ENCODE measurements at places on chromosomes 5 and 9. TPM values are rescaled to one million over a fixed set of nuclear protein-coding genes. Genes with fewer than 3 reads are reported as not detected.

Gene C8G
- not detected for total RNA-seq

- DNase-seq, result no peak
Observed at GRCh38 chr5:15321776-15322175, 178.2 kb upstream of the FBXL7 start.

DNA sequence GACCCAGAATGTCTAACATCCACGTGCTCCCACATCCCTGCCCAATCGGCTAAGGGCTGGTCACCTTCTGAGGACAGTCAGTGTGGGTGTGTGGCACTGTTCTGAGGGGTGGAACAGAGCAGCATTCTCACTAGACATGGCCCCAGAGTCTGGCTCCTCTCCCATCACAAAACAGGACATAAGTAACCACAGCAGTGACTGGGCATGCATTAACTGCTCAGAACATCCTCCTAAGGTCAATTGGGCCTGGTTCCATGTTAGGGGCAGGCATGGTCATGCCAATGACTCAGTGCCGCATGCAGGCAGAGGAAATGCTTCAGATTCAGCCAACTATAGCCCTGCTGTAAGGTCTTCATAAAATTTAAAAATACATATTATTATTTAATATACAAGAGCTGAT lies 12.9 kb downstream of the MACROH2A1 start:
- no peak for DNase-seq

Gene PCDHB7
- total RNA-seq, result 6.9 TPM

- no peak for DNase-seq
Observed at GRCh38 chr9:10055886-10056395, 556.9 kb downstream of the PTPRD start.

DNA sequence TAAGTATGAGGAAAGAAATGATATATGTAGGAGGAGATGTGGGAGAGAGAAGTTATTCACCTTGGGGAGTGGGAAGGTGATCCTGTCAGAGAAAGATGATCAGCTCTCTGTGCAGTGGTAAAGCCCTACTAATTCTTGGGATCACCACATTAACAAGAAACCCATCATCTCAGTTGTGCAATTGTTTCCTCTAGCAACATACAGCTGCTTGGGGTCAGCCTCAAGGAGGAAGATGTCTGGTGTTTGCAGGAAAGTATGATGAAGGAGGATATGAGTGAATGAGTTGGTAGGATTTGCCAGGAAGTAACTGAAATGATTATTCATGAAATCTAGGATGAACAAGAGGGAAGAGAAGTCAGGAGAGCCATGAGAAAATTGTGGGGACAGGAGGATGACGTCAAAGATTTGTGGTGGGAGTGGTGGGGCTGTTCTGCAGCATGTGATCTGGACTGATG lies 50.1 kb downstream of the TNFSF8 start:
- no peak for DNase-seq

Gene ADAMTS16
- total RNA-seq, result 1.3 TPM

DNA sequence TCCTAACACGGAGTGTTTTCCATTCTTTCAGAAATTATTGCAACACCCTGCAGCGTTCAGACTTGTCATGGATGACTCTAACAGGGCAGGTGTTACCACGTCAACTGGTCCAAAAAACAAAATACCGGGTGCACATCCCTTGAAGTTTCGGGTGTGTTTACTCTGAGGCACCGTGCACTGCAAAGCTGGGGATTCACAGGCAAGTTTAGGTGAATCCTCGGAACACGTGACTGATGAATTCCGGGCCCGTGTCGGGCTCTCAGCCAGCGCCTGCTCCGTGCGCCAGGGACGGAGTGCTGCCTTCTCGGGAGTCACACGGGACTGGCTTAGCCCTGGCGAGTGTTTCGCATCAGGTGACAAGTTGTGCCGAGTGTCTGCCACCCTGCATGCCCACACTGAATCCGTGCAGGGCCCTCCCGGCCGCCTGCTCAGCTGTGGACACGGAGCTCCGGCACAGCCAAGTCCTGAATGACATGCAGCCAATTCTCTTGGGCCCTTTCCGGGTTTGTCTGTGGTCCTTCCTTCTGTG lies 66.0 kb upstream of the IRX4 start:
- no peak for DNase-seq

Gene LCN2
- 0.19 TPM for total RNA-seq

- DNase-seq, result no peak
Observed at GRCh38 chr5:160787240-160787639, 64.8 kb downstream of the ATP10B start.

Gene TTC23L
- total RNA-seq, result 0.06 TPM

DNA sequence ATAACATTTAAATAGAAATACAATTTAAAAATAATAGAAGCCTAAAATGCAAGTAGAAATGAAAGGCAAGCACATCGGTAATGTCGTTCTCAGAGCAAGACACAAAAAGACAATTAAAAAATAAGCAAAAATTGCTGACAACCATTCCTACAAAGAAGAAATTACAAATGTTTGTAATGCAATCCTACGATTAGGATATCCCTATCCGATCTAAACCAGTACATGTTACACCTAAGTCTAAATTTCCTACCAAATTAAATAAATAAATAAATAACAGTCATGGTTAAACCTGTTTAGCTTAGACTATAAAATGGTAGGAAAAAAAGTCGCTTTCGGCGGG lies 90.0 kb downstream of the ANXA2R start:
- no peak for DNase-seq

Gene FAT2
- total RNA-seq, result 0.06 TPM

- peak; percentile 74 for DNase-seq
Observed at GRCh38 chr5:108521841-108522506, 140.1 kb upstream of the FBXL17 start.

GRCh38 chr9:16241231-16241630 lies 629.2 kb downstream of the BNC2 start:
- DNase-seq, result no peak

DNA sequence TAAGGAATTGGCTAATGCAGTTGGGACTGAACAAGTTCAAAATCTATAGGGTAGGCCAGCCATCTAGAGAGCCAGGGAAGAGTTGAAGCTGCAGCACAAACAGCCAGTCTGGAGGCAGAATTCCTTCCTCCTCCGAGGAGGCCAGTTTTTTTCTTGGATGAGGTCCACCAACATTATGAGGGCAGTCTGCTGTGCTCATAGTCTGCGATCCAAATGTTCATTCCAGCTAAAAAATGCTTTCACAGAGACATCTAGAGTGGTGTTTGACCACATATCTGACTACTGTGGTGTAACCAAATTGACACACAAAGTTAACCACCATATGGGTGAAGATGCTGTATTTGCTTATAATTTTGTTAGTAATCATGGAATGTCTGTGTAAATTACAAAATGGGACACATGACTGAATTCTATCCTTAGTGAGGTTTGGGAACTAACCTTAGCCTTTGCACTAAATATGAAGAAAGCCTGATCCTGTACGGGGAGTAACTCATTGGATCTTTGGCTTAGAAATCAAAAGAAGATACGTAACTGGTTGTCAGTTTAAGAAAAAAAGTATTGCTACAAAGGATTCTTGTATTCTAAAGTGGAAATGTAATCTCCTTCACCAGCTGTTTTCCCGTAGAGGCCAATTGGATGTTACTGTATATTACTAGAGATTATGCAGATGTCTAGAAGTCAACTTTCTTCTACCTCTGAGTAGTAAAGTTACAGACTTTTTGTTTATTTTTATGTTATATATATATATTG lies 70.6 kb downstream of the SPIN1 start:
- DNase-seq, result no peak

Gene WHRN
- total RNA-seq, result 0.37 TPM

- no peak for DNase-seq
Observed at GRCh38 chr9:129665389-129665775, at the start of gene PRRX2. Gene PRRX2, plus strand, starts transcription at chr9:129665647. Its CDS starts 221 bp downstream, at chr9:129665868.

GRCh38 chr5:122639033-122639432 lies 135.8 kb upstream of the SNX2 start:
- no peak for DNase-seq

GRCh38 chr5:143850050-143850683 lies 38.2 kb downstream of the HMHB1 start:
- DNase-seq, result no peak

Gene OBP2B
- not detected for total RNA-seq

- peak; percentile 78 for DNase-seq
Observed at GRCh38 chr5:118126159-118126558, 862.2 kb downstream of the DTWD2 start.

Gene IGFBPL1
- 0.58 TPM for total RNA-seq

- DNase-seq, result peak; percentile 60
Observed at GRCh38 chr5:24644761-24645160, at the start of gene CDH10. Gene CDH10, minus strand, starts transcription at chr5:24644978. Its CDS starts 51,488 bp downstream, at chr5:24593490.

Gene MAP1B
- total RNA-seq, result 50.3 TPM

Gene GARIN3
- total RNA-seq, result not detected

DNA sequence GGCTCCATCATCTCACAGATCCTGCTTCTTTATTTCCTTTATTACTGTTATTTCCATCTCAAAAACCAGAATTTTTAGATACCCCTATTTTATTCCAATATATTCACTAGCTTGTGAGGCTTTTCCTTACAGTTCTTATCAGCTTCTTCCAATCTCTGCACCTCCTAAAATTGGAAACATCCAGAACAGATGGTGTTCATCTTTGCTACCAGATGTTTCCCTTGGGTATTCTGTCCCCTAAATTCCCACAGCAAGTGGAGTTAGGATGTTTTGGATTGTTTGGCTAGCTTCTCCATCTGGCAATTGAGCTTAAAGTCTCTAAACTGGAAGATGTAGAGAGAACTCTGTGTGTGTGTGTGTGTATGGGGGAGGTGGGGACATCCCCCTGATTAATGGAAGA lies 580.4 kb downstream of the DTWD2 start:
- DNase-seq, result no peak

- DNase-seq, result no peak
Observed at GRCh38 chr9:72902268-72902667, 50.6 kb downstream of the ALDH1A1 start.

Gene PCDHGA3
- 10.3 TPM for total RNA-seq

Gene GABRA6
- total RNA-seq, result 0.14 TPM

Gene PKN3
- total RNA-seq, result 2.8 TPM

DNA sequence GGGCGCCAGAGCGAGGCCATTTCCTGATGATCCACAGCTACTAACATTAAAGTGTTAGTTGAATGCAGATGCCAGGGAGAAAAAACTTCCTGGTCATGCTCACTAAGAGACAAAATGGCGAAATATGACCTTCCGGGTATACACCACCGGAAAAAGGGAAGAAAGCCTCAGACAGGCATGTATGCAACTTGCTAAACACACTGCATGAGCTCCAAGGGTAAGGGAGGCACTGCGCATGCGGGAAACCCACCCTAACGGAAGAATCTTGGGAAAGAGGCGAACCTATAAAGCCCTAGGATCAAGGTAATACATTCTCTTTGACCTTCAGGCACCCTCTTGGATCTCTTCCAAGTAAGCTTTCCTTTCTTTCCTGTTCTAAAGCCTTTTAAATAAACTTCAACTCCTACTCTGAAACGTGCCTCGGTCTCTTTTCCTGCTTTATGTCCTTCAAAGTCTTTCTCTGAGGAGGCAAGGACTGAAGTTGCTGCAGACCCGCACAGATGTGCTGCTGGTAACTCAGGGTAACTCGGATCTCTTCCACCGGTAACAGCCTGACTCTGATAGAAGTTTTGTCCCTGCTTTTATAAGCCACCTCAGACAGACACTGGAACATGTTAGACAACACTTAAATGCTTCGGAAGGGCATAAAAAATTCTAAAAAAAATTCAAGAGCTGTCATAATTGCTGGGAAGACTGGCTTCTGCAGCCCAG lies 64.9 kb downstream of the DTWD2 start:
- DNase-seq, result no peak

DNA sequence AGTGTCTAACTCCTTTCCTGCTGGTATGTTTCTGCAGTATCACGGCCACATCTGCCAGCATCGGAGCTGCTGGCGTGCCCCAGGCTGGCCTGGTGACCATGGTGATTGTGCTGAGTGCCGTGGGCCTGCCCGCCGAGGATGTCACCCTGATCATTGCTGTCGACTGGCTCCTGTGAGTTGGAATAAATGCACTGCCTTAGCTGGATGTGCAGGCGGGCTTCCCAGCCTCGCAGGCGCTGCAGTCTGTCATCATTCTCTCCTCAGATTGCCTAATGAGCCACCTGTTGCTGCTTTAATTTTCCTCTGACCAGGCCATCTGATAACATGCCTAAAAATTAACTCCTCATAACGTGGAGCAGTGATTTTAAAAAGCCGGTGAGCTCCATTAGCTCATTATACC lies 79.1 kb upstream of the PLPP6 start:
- no peak for DNase-seq

GRCh38 chr9:94164806-94165549 lies 80.7 kb downstream of the PTPDC1 start:
- DNase-seq, result no peak

- DNase-seq, result no peak
Observed at GRCh38 chr5:68680366-68680765, 413.4 kb upstream of the SLC30A5 start.

Gene GNA14
- total RNA-seq, result 0.06 TPM

Gene PHYHD1
- total RNA-seq, result not detected

DNA sequence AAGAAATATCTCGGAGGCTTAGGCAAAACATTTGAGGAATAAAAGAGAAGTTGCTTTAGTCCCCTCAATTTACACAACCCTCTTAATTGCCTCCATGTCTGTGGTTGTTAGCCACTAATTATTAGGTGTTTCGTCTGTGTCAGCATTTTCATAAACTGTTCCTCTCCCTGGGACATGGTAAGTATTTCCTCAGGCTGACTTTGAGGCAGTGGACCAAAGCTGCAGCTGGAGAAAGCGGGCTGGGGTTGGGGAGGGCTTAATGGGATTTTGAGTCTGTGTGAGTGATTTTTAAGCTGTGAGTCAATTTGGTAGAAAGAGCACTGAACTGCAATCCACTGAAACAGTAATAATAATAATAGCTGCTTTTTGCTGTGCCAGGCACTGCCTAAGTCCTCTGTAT lies 13.0 kb upstream of the TTC1 start:
- DNase-seq, result no peak

Gene FOXD4L3
- not detected for total RNA-seq

Gene IFNA14
- total RNA-seq, result not detected

Gene TAS2R1
- not detected for total RNA-seq

Gene ADAMTSL1
- 11.7 TPM for total RNA-seq

- no peak for DNase-seq
Observed at GRCh38 chr5:170941788-170942187, 80.0 kb downstream of the RANBP17 start.

Gene SLC46A2
- total RNA-seq, result not detected

DNA sequence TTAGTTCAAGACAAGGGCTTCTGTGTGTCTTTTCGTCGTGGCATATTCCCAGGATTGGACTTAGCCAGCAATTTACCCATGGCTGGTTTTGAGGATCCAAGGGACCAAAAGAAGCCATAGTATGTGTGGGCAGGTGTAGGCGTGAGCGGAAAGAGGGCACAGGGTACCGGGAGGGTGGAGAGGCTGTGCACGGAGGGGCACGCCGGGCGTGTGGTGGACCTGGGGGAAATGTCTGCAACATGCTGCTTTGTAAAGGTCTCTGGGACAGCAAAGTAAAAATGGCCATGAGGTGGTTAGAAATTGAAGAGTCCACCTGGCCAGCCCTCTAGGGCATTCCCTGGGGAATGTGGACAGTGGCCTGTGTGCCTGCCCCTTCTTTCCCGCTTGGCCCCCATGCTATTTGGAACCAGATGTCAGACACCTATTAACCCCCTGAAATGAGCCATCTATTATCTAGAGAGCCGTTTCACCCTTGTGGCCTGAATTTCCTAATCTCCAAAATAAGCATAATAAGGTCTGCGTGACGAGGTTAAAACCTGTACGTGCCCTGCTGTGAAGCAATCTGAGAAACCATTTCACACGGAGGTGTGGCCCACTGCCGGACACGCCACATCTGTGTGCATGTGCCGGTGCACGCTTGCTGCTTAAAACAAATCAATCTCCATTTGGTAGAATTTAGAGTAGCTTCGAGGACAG lies 5.1 kb downstream of the FLT4 start:
- no peak for DNase-seq

Gene PCDHGA7
- 0.29 TPM for total RNA-seq

Gene GFI1B
- not detected for total RNA-seq

Measured in H4 (cell line).